DMS79 treated with DMSO at 0.1 percent for 48 hours (cell line): ENCODE measurements at places on chromosomes 5 and 9.

GRCh38 chr5:157820593-157821252 is 38.2 kb downstream of the CLINT1 start:
- no peak for DNase-seq

GRCh38 chr9:129629251-129629820 is 3.4 kb downstream of the NTMT1 start:
- no peak for DNase-seq

DNA sequence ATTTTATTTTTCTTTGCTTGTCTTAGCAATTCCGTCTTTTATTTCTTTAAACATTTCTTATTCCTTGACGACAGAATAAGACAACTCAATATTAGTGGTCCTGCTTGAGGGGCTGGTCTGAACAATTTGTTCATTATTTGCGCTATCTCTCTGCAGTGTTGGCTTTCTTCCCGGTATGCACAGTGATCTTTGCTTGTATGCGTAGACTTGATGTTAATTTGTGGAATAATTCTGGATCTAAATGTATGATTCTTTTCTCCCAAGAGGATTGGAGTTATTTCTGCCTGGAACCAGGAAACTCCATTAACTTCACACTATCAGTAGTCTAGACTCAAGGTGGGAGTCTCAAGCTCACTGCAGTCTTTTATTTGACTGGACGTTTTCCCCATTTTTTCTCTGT is 80.4 kb downstream of the KDM4C start:
- no peak for DNase-seq

- DNase-seq: no peak
Observed at GRCh38 chr5:141762790-141763368, 80.8 kb upstream of the ARAP3 start.

DNA sequence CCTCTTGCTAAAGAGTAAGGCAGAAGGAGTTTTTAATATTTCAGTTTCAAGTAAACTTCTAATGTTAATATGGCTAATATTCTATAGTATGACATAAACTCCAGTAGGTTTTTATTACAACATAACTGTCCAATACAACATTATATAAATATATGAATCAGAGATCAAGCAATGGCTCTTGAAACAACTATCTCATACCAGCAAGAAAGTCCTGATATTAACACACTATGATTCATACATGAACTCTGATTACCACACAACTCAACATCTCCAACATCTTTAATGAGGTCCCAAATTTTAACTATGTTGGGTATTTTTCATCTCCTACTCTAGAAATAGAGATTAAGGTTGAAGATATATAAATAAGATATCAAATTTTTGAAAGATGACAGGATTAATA is 878.3 kb downstream of the TLE1 start:
- DNase-seq: no peak

DNA sequence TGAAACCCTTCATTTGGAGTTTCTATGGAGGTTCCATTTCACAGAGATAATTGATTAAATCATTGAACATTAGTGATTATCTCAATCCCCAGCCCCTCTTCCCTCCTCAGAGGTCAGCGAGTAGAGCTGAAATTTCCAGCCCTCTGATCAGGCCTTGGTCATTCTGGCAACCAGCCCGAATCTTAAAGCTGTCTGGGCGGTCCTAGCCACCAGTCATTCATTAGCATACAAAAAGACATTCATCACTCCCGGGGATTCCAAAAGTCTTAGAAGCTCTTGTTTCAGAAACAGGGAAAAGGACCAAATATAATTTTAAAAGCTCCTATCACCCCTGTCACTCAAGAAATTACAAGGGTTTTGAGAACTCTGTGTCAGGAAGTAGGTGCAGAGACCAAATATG is 41.3 kb downstream of the ZNF474 start:
- no peak for DNase-seq
